ENCODE measurements at places on chromosomes 5 and 9.

DNA sequence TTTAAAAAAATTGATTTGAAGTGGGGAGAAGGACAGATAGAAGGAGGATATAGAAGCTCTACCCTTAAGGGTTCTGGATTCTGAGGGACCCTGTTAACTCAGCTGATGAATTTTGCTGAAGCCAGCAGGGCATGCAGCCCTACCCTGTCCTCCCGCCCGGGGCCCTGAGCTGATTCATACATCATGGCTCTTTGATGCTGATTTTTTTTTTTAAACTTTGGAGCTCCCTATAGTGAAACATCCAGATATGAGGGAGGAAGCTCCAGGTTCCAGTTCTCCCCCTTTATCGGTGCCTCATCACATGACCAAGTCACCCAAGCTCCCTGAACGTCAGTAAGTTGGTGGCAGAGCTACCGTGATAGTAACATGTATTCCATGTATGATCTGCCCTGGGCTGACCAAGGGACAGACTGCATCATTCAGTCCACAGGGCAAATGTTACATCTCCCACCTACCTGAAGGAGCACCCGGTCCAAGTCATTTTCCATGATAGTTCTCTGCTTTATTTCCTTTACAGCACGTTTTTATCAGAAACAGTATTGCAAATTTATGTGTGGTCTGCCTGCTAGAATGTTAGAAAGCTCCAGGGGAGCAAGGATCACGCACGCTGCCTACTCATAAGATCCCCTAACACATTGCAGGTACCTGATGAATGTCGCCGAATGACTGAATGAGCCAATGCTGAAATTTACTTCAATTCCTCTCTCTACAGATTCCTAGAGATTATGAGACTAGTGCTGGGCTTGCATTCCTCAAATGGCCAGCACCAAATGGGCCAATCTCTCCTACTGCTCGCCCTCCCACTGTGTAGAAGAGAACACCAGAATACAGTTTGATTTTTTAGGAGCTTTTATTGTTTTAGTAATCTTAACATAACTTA lies 25.9 kb downstream of the SPARC start:
- DNase-seq: no peak

DNA sequence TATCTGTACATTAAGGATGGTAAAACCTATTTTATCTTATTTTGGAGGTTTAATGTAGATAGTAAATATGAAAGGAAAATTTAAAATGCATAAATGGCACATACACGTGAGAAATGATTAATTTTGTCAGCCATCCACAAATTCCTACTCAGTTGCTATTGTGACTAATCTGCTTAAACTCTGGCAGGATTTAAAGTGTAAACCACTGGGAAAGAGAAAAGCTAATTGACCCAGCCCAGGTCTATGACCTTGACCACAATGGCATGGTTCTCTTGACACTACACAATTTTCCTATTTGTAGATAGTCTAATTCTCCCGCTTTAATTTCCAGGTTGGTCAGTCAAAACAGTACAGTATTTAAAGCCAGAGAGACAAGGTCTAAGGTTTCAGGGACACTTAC lies 459.0 kb upstream of the KLF4 start:
- no peak for DNase-seq

- no peak for DNase-seq
Measured at GRCh38 chr5:159552751-159553150, 222.5 kb upstream of the IL12B start.

- DNase-seq: no peak
Measured at GRCh38 chr5:5363045-5363444, 59.4 kb upstream of the ICE1 start.

- no peak for DNase-seq
Measured at GRCh38 chr9:121949364-121949763, 143.7 kb downstream of the TTLL11 start.

DNA sequence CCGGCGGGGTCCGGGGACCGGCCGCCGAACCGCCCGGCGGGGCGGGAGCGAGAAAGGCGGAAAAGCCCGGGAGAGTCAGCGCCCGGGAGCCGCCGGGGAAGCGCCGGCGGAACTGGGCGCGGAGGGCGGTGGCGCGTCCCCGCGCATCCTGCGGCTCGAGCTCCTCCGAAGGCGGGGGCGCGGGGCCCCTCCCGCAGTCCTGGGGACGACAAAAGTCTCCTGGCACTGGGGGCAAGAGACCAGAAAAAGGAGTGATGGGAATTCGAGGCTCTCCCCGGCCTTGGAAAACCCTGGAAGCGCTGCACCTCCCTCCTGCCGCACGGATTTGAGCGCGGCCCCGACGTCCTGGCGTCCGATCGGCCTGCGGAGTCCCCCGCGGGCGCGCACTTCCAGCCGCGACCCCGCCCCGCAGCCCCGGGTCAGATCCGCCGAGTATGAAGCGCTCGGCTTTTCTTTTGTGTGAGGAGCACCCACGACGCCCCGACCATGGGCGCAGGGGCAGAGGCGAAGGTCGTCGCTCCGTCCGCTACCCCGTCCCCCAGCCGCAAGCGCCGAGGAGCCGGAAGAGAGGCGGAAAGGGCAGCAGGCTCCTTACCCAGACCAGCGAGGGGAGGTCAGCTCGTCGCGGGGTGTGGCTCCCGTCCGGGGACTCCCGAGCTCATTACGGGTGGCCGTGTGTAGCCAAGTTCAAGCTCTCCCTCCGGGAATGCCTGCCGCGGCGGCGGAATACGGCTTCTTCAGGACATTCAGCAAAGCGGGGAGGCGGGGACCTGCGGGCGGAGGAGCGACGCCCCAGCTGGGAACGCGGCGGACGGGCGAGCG lies at the start of gene EPB41L4A:
Gene EPB41L4A, minus strand, starts transcription at position 114 of the 822 bp plus-strand sequence. CDS start 238 bp downstream, outside the sequence.
- no peak for DNase-seq

- DNase-seq: no peak
Measured at GRCh38 chr5:93300309-93300923, 280.6 kb downstream of the NR2F1-AS1 start.
